ENCODE measurements at places on chromosomes 5 and 9.
A peak's percentile ranks its signal among the peaks of the same experiment; 100 is the strongest.

DNA sequence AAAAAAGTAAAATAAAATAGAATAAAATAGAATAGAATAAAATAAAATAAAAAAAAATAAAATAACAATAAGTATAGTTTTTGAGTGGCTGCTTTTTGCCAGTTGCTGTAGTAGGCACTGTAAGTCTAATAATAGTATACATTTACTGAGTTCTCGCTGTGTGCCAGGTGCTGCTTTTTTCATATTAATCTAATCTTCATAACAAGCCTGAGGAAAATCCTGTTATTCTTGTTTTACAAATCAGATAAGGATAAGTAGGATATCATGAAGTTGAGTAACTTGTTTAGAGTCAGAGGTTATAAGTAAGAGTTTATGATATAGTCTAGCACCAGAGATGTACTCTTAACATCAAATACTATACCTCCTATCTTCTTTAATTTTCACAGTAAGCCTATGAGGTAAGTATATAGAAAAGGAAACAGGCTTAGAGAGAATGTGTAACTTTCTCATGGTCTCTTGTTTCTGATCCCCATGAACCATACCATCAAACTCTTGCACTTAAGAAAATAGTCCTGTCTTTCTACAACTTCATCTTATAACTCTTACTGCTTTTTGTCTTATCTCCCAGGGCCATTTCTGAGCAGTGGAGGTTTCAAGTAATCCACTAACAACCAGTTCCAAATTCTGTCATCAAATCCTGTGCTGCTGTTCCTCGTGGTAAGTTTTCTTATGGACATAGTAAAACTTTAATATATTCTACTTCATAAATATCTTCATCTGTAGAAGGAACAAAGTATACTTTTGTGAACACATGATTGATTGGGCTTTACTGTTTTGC is 18.7 kb downstream of the RMI1 start:
- no peak for DNase-seq

GRCh38 chr5:123351240-123351639 is 72.0 kb downstream of the CEP120 start:
- no peak for DNase-seq

DNA sequence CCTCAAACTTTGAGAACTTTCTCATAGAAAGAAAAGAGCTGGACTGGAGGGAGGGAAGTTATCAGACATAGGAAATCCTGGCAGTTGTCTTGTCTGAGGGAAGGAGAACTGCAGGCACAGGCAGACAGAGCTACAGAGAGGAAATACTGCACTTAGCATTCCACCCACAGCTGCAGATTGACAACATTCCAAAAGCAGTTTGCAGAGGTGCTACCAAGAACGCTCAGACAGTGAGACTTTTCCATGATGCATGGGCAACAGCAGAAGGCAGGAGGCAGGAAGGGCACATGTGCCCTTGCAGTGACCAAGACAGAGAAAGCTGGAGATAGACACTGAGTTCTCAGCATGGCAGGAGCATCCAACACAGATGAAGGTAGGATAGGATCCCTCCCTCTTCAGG is 327.5 kb upstream of the ZNF462 start:
- DNase-seq = no peak

DNA sequence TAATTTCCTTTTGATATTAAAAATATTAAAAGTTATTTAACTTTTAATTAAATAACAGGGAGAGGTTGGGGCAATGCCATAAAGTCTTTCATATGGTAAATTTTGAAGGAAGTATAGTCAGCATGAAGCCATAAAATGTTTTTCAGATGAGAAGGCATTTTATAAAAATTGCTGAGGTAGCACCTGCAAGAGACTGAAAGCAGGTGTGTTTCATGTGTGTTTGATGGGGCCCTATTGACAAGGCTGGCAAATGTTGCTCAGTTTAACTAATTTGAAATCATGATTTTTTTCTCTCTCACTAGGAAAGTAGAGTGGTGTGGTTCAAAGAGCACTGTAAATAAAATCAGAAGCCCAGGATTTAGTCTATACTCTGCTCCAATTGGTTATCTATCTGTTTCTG is 805.8 kb upstream of the C9orf72 start:
- no peak for DNase-seq

- no peak for DNase-seq
Measured at GRCh38 chr5:168055141-168055683, 236.2 kb upstream of the WWC1 start.

DNA sequence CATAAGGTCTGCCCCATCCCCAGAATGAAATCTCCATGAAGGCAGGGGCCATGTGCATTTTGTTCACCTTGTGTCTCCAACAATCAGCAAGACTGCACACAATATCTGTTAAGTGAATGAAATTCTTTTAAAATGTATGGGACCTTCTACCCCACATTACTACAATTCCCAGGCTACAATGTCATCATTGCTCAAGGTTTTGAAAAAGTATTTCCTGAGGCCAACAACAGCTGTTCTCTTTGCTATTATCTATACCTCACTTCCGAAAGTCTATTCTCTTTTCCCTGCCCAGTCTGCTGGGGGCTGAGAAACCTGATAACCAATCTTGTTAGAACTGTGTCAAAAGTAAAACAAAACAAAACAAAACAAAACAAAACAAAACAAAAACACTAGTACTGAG is 29.2 kb downstream of the HOMER1 start:
- DNase-seq = no peak

DNA sequence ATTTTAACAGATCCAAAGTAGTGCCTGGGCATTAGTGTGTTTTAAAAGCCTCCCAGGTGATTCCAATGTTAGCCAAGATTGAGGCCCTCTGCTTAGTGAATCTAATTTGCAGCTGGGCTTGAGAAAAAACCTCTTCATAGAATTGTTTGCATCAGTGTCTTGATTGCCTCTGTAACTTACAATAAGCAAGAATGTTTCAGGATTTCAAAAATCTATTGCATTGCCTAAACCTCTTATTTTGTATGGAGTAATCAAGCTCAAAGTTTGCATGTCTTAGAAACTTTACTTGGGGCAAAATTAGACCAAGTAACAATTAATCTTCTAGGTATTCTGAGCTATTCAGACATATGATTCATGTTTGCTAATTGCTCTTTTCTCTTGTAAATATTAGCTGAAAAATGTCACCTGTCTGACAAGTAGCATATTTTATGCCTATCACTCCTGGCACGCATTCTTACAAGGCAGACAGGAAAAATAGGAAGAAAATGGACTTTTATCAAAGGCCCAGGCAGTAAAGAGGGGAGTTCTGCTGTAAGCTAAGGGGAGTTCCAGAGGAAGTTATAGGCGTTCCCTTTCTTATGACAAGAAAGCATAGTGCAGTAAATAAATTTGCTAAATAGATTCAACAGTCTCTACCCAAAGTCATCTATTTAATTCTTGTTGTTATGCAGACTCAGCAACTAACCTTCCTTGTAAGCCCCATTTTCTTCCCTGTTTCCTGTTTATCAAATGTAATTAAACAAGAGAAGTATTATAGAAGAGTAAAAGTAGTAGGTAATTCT is 21.0 kb downstream of the PDCD1LG2 start:
- no peak for DNase-seq

DNA sequence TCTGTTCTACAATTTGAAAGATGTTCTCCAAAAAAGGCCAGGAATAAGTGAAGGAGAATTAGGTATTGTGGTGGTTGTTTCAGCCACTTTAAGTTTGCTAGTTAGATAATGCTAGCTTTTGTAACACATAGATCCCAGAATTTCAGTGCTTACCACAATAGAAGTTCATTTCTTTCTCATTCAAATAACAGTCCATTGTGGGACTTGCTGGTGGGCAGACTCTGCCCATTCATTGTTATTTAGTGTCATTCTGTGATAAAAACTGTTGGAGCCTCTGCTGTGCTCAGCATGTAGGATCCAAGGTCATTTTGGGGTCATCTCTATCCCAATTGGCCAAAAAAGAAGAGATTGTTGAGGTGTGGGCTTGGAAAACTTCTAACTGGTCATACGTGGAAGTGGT is 106.8 kb downstream of the CCDC192 start:
- DNase-seq = no peak

DNA sequence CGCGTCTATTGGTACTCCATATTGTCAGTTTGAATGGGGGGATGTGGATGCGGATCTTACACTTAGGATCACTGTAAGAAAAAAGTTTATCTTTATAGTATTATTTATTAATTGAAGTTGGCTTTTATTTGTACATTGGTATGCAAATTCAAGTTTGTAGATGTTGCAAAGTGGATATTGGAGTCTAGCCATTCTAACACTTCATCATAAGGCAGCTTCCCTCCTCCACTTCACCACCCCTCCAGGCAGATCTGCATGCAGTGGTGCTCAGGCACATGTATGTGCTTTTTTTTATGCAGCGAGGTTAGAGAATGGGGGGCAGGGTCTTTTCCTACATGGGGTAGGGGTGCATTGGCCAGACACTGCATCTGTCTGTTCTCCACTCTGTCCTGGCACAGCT is 84.3 kb downstream of the IQGAP2 start:
- no peak for DNase-seq

GRCh38 chr5:5492087-5492933 is 69.8 kb downstream of the ICE1 start:
- DNase-seq = peak; percentile 73

DNA sequence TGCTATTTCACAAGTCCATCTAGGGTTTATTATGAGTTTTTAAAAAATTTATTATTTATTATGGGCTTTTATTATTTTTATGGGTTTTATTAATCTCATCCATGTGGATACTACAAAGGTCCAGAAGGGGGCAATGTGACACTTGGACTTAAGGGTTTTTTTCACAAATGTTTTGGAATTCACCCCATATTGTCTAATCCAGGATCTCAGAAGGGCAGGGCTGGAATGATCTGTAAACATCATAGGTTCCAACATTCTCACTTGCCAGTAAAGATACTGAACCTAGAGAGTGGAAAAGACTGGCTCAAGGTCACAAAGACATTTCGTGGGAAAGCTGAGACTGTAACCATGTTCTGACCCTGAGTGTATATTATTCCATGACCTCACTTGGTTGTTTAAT is 35.6 kb downstream of the NIM1K start:
- DNase-seq = peak; percentile 56

- DNase-seq = no peak
Measured at GRCh38 chr5:8943301-8943700, 602.6 kb downstream of the SEMA5A start.

- DNase-seq = peak; percentile 15
Measured at GRCh38 chr9:1100201-1100600, 50.0 kb downstream of the DMRT2 start.

DNA sequence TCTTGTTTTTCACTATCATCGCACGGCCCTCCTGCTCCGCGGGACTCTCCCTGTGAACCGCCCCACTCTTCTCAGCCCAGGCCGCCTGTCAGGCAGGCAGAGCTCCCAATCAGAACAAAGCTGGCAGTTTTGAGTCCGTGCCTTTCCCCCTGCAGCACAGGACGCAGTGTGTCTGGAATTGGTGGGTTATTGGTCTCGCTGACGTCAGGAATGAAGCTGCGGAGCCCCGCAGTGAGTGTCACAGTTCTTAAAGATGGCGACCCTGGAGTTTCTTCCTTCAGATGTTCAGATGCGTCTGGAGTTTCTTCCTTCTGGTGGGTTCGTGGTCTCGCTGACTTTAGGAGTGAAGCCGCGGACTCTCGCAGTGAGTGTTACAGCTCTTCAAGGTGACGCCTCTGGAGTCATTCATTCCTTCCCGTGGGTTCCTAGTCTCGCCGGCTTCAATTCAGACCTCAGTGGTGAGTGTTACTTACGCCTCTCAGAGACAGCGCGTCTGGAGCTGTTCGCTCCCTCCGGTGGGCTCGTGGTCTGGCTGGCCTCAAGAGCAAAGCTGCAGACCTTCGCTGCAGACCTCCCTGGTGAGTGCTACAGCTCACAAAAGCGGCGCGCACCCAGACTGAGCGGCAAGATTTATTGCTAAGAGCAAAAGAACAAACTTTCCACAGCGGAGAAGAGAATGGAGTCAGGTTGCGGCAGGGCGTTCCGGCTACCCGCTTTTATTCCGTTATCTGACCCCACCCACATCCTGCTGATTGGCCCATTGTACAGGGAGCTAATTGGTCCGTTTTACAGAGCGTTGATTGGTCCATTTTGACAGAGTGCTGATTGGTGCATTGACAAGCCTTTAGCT is 7.4 kb downstream of the ZDHHC11B start:
- no peak for DNase-seq

- DNase-seq = no peak
Measured at GRCh38 chr5:15080219-15080618, 208.6 kb upstream of the ANKH start.

DNA sequence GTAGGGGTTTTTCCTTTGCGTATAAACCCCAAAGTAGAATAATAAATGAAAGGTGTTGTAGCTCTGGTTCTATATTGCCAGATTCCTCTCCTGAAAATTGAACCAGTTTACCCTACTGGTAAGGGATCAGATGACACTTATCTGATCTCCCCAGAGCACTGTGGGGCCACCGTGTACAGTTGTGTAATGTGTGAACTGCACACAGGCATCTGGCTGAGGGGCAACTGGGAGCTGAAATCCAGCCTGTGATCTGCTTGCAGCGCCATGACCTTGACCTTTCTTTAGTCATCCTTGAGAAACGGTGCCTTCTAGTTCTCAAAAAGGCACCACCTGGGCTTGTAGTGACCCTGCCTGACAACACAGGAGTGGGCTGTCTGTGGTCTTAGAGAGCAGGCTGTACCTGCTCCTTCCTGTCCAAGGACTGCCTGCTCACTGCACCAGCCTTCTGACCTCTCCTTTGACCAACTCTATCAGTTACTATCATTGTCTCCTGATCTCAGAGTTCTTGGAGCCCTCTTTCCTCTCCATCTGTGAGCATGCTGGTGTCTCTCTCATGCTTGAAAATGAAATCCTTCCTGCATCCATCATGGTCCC is 40.2 kb downstream of the PDE6A start:
- no peak for DNase-seq

DNA sequence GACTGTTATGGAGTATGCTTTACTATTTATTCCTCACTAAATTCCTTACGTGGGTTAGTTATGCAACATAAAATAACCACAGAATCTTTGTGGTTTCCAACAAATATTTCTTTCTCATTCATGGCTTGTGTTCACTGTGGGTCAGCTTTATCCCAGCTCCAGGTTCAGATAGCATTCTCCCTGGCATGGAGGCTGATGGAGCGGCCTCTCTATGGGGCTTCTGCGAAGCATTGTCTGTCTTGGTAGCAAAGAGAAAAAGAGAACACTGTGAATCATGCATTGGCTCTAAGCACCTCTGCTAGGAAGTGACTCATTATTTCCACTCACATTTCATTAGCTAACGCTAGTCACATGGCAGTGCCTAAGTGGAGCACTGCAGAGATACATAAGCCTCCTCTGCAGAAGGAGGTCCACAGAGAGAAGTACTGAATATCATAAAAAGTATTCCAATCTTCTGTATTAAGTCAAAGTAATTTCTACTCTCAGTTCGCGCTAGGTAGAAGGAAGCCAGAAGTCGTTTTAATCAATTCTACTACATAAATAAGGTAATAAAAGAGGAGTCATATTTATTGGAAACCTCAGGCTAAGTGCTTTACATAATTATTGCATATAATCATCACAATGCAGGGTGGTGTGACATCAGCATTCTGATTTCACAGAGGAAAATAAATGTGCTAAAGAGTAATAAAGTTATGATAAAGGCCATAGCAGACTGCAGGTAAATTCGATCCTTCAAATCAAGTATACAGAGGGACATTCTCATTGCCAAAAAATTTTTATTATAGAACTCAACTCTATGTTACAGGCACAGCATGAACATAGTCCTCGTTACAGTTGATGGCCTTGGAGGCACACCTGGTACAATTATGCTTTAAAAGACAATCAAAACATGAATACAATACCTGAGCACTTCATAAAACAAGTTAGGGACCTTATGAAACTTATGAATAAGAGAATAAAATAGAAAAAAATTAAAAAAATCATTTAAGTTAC is 531.1 kb downstream of the CETN3 start:
- DNase-seq = peak; percentile 90

- DNase-seq = no peak
Measured at GRCh38 chr5:120985526-120985925, 521.4 kb downstream of the PRR16 start.
